Fibroblast of skin of scalp (primary cell): ENCODE measurements at places on chromosomes 3 and 15.

GRCh38 chr15:71052356-71052755 lies 62.9 kb upstream of the THSD4 start:
- DNase-seq = peak; percentile 84

DNA sequence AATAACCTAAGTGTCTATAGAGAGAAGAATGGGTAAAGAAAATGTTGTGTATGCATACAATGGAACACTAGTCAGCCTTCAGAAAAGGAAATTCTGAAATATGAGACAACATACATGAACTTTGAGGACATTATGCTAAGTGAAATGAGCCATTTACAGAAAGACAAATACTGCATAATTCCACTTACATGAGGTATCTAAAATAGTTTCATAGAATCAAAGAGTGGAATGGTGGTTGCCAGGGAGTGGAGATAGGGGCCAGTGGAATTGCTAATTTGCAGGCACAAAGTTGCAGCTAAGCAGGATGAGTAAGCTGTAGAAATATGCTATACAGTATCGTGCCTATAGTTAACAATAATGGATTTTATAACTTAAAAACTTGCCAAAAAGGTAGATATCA lies 779.6 kb upstream of the ARPP21 start:
- DNase-seq = peak; percentile 71

DNA sequence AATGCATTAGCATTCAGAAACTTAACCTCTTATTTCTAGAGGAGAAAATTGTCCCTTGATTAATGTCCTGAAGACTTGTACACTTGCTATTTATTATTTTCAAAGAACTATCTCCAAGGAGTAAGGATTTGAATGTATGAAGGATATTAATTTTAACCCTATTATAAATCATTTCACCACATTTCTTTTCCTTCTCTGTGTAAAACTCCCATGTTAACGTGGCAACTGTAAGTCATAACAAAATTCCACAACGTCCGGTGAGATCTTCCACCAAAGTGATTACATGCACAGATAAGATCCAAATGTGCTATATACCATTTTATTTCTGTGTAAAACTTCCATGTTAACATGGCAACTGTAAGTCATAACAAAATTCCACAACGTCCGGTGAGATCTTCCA lies 229.1 kb upstream of the ARHGEF26 start:
- DNase-seq = peak; percentile 40

DNA sequence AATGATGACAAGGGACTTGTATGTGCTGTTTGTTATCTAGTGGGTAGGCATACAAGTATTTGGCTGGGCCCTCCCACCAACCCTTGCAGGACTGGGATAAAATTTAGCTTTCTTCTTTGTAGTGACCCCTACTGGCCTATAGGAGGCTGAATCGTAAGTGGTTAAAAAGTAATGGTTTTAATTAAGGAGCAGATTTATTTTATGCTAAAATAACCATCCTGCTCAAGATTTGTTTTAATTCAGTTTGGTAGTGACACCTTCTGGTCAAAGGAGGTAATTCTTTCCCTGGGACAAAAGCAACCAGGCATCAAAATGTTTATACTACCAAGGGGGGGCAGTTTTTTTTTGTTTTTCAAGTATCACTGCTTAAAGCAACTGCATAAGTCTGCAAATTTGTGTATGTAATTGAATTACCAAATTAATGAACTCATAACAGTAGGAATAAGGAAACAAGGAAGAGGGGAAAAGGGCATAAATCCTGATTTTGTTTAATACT lies 70.7 kb downstream of the TOP2B start:
- DNase-seq = peak; percentile 88

DNA sequence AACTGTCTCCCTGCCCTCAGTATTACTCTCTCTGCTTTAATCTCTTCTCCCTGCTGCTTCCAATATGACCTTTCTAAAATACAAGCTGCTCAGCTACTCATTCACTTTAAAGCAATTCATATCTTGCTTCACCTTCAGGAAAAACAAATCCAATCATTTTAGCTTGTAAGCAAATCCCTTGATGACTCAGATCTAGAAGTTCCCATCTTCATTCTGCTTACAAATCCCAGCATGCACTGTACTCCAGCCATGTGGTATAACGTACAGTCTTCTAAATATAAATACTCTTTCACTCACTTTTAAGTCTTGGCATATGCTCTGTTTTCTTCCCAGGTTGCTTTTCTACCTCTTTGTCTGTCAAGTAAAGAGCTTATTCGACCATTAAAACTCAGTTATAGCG lies 1009.1 kb upstream of the SEMA6D start:
- DNase-seq = no peak

- DNase-seq = no peak
These were observed 5.4 kb downstream of the CCDC12 start for GRCh38 chr3:46971151-46971550.

GRCh38 chr15:99708563-99708962 lies 24.7 kb downstream of the LYSMD4 start:
- DNase-seq = peak; percentile 87

DNA sequence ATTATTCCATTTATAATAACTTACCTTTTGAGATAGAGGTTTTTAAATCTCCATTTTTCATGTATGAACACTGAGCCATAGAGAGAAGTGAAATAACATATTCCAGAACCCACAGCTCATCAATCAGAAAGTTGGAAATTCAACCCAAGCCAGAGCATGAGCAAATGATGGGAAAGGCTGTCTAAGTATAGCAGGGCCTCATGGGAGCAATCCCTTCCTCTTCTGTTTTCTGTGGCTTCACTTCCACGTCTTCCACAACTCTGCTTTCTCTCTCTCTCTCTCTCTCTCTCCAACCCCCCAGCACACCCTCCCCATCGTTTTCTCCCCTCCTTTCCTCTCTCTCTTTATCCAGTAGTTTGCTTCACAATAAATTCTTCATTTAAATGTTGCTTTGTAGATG lies 14.8 kb upstream of the IL1RAP start:
- no peak for DNase-seq

DNA sequence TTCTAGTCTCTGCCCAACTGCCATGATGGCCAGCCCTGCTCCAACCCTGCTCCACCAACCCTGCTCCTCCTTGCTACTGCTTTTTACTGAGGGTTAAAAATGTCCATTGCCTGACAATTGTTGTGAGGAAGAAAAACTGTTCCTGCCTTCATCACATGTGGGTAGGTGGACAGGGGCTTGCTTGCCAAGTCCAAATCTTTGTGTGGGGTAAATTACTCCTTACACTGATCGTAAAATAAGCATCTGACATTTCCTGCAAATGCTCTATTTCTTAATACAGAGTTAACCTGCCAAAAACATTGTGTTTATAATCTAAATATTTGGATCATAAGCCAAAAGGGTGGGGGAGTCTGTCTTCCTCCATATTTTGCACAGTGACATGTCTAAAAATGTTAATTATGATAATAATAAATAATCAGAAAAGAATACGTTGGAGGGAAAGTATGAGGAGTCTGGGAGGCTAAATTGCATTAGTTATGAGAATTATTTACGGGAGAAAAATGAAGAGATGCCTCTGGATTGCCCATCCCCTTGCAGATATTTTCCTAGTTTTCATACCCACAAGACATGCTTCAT lies 242.5 kb upstream of the TBL1XR1 start:
- no peak for DNase-seq

DNA sequence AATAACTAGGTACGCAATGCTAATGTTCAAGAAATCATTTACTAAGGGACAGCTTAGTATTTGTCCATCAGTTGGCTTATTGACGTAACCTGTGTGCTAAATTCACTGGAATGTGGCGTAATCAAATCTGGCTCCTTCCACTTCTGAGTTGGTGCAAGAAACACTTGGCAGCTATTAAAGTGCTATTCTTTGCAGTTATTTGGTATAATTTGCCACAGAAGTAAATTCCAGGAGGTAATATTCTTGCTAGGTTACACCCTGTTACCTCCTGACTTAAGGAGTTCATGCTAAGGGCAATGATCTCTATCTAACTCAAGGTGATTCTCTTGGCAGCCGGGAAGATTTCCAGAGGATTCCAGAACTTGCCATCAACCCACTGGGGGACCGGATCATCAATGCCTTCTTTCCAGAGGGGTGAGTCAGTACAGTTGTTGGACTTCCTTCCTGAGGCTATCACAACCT lies 25.5 kb downstream of the CHP1 start:
- DNase-seq = no peak

DNA sequence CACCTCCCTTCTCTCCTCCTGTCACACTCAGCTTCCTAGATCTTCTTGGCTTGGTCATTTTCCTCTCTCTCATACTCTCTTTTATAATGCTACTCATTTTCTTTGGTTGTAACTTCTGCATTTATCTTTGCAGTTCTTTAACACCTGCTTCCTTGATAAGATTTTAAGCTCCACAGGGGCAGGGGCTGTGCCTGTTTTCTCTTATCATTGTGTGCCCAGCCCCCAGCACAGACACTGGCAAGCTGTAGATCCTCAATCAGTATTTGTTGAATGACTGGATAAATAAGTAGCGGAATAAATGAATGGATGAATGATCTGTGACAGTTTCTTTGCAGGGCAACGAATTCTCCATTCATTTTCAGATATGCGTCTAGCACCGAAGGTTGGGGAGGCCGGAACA lies 64.3 kb upstream of the MEX3B start:
- no peak for DNase-seq

GRCh38 chr3:49523756-49524747 lies 30.2 kb upstream of the BSN start:
- no peak for DNase-seq

- no peak for DNase-seq
These were observed 123.5 kb downstream of the TMEM108 start for GRCh38 chr3:133161656-133162055.

GRCh38 chr3:146092230-146092629 lies 68.8 kb downstream of the PLOD2 start:
- no peak for DNase-seq
